ENCODE measurements at places on chromosomes 2 and 18.
A peak's percentile ranks its signal among the peaks of the same experiment; 100 is the strongest.

- DNase-seq, result no peak
Measured at GRCh38 chr18:63648241-63648640, 4.2 kb upstream of the SERPINB4 start.

DNA sequence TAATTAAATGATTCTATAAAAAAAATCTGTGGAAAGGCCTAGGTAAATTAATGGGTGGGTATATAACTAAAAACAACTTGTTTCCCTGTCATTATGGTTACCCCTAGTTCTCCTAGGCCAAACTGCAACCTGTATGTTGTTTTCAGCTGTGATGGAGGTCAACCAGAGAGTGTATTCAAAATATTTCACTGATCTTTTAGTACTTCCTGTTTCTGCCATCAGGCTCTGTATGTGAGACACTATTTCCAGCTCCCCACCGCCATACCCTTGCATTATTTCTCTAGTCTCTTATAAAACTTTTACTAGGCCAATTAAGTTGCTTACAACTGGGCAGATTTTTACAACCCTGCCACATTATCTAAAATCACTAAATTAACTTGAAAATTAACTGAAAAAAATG lies 21.0 kb upstream of the CDKL4 start:
- DNase-seq, result no peak

GRCh38 chr2:237122214-237122666 lies 36.6 kb downstream of the COPS8 start:
- DNase-seq, result peak; percentile 56

DNA sequence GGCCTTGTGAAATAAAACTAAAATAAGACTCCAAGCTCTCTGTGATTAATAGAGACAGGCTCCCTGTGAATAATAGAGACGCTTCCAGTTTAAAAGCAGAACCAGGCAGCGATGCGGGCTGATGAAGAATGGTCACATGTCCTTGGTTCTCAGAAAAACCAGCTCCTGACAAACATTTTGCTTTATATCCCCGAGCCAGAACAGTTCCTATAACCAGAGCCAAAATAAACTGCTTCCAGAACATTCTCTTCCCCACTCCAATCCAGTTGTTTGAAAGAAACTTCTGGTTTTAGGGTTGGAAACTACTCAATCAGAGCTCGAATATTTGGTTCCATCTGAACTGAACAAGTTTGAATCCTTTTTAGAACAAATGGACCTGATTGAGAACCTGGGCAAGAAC lies 213.7 kb downstream of the TSN start:
- DNase-seq, result no peak

- no peak for DNase-seq
Measured at GRCh38 chr2:158221063-158222020, 119.7 kb downstream of the UPP2 start.

- DNase-seq, result no peak
Measured at GRCh38 chr18:23963443-23964165, 51.0 kb upstream of the TTC39C start.

DNA sequence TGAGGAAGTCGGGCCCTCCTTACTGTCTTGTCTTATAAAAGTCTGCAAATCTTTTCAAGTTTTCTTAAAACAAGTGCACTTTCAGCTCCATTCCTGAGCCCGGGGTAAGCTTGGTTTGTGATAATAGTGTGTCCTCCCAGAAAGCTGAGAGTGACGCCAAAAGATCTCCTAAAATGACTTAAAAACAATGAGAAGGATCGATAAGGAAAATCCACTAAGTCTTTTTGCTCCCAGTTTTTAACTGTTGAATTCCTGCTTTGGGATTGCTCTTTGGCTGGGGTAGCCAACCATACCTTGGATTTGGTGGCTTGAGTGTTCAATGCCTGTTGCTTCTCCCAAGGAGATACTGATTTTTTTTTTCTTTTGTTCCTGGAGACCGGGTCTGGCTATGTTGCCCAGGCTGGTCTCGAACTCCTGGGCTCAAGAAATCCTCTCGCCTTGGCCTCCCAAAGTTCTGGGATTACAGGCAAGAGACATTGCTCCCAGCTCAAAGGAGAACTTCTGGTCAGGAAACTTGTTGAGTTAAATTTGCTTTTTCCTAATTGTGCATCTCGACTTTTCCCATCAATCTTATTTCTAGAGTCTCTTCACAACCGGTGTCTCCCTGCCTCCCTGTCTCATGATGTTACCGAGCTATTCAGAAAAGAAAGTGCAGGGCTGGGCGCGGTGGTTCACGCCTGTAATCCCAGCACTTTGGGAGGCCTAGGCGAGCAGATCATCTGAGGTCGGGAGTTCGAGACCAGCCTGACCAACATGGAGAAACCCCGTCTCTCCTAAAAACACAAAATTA lies 3.0 kb downstream of the TGIF1 start:
- DNase-seq, result no peak

DNA sequence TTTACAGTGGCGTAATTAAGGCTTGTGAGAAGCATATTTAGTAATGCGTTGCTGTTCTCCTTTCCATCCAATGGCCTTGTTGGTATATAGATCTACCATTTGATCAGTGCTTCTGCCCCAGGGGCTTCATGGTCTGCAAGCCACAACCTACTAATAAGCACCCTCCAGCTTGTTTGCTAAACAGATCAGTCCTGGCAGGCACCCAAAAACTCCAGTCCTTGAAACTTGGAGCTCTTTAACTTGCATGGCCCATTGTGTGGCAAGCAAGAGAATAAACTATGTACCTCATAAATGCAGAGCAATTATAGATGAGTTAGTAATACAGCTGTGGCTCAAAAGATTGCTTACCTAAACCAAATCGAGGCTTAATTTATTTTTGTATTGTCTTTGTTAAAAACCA lies 158.5 kb downstream of the FTCDNL1 start:
- DNase-seq, result no peak

GRCh38 chr2:23586741-23587306 lies 201.8 kb downstream of the KLHL29 start:
- no peak for DNase-seq

- DNase-seq, result no peak
Measured at GRCh38 chr18:76687304-76687962, 134.9 kb upstream of the ZNF236 start.

Measured in iPS DF 19.7 (cell line).